T-cell (primary cell): ENCODE measurements at places on chromosomes 12 and 14. TPM values are rescaled to one million over a fixed set of nuclear protein-coding genes. Genes with fewer than 3 reads are reported as not detected.

SRRM4 gene
- not detected for total RNA-seq

NT5DC3 gene
- 4.2 TPM for total RNA-seq

- H3K27ac ChIP-seq = no peak overlapping the region
- no peak overlapping the region for H3K4me3 ChIP-seq
- H3K36me3 ChIP-seq = no peaks in the 10 kb centered on the region
- no peaks in the 10 kb centered on the region for H3K27me3 ChIP-seq
- no peaks in the 10 kb centered on the region for H3K4me1 ChIP-seq
Measured at GRCh38 chr12:44703182-44703910, 172.8 kb downstream of the NELL2 start.

GRCh38 chr14:101534198-101534597 is 27.1 kb upstream of the DIO3 start:
- no peak overlapping the region for H3K4me3 ChIP-seq
- H3K4me1 ChIP-seq = peaks cover 34% of the 10 kb centered on the region

DNA sequence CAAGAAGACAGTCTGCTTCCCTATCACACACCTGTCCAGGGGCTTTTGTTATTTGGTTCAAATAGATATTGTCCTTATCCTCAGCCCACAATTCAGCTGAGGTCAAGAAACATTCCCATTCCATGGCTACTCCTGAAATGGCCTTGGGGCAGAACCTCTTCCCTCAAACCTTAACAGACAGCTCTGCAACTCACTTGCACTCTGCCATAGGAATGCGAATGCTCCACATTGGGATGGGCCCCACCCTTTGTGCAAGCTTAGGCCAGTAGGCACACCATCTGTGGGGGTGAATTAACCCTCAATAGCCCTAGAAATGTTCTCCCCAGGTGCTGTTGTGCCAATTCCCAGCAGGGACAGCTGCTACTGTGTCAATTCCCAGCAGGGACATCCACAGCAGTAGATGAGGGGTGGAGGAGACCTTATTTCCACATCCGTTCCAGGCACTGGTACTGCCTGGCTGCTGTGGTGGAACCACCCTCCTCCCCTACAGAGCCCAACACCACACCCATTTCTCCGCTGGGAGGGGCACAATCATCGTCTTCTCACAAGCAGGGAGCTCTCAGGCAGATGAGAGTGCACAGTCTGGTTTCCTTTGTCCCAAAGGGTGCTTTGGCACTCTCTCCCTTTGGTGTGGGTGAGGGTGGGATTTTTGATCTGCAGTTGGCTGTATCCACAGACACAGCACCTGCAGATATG is 42.3 kb upstream of the GLIPR1 start:
- H3K27me3 ChIP-seq = peaks cover 7% of the 10 kb centered on the region
- peak; percentile 4 for DNase-seq
- H3K27ac ChIP-seq = no peak overlapping the region
- H3K36me3 ChIP-seq = no peaks in the 10 kb centered on the region

DNA sequence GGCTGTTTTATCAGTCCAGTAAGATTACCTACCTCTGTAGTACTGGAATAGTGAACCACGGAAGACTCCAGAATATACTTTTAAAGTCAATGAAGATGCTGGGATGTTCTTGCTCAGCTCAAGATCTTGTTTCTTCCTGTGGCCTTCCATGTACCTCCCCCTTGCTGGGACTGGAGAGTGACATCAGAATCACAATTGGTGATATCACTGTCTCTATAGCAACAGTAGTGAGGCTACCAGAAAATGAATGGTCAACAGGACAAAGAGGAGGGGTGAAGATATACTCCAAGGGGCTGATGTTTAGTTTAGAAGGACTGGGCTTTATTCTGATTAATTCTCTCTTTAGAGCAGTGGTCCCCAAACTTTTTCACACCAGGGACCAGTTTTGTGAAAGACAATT is 3.8 kb downstream of the AKAP3 start:
- no peaks in the 10 kb centered on the region for H3K36me3 ChIP-seq
- no peak for DNase-seq
- no peak overlapping the region for H3K27ac ChIP-seq
- no peaks in the 10 kb centered on the region for H3K27me3 ChIP-seq
- H3K4me1 ChIP-seq = peaks cover 9% of the 10 kb centered on the region
